T-cell (primary cell): ENCODE measurements at places on chromosomes 2 and 18.

- no peak for DNase-seq
Measured at GRCh38 chr2:59395119-59395518, 1154.0 kb upstream of the FANCL start.

GRCh38 chr2:222703886-222704285, 32.4 kb downstream of the MOGAT1 start:
- DNase-seq = no peak

DNA sequence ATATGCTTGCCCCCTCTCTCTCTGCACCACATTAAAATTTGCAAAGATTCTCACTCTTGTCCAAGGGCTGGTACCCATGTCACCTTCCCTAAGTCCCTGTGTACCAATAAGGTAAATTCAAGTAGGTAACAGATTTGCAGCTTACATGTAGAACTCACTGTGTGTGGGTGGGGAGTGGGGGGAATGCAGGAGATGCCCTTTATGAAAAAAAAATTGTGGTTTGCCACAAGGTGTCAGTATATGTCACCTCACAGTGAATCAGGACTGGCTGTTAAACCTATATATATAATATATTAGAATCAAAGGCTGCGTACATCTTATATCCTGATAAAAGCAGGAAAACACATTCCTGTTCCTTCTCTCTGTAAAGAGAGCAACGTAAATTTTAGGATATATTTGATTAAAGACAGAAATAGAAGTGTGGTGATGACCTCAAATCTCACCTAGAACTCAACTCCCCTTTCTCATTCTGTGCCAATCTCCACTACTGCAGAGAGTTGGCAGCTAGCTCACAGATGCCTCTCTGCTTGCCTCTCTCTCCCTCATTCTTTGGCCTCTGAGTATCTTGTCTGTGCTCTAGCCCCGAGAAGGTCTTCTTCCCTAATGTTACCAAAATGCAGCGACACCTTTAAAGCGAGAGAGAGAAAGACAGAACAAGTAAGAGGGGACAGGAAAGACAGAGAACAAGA, 536 bp downstream of the XDH start:
- no peak for DNase-seq

DNA sequence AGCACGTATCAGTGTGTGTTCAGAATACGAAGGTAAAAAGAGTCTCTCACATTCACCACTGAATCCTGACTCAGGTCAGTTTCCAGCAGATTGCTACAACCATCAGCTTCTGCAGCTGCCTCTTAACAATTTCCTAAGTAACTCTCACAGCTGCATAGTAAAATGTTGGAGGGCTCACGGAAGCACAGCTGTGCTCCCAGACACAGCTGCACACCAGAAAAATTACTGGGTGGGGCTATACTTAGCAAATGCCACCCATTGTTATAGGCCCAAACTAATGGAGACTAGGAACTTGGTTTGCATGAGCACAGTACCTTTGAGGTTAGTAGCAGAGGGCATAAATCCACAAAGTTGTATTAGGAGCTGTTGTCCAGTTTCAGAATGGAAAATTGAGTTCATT, 153.9 kb upstream of the ERBB4 start:
- DNase-seq = no peak

DNA sequence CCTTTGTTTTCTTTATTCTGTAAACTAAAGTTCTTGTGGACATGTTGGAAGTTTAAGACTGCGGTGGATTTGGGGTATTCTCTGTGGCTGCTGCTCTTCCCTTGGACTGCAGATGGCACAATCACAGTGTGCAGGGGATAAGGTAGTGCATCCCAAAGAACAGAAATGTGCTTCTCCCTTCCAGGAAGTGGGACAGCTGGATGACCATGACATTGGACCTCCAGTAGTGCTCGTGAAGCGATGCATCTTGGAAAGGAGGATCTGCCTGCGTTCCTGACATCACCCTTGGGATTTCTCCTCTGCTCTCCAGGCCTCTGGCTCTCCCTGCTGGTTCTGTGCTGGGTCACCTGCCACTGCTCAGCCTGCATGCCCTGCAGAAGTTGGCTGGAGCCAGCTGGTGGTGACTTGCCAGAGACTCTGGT, 109.9 kb downstream of the SLC4A3 start:
- no peak for DNase-seq
